CD4-positive, alpha-beta T cell treated with Interleukin-6 at 100 ng/mL for 8 hours (primary cell): ENCODE measurements at places on chromosomes 1 and 21.
A peak's percentile ranks its signal among the peaks of the same experiment; 100 is the strongest.

DNA sequence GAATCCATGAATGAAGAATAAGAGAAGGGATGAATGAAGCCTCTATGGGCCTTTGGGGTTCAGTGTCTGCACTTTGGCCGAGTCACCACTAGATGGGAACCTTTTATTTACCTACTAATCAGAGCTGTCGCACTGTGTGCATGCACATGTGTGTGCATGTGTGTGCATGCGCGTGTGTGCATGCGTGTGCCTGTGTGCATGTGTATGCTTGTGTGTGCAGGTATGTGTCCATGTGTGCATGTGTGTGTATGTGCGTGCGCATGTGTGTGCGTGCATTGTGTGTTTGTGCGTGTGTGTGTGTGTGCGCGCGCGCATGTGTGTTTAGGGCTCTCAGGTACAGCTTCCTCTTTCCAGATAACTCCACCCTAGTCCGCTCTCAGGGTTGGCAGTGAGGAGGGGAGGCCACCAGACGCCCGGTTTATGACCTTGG, 20.4 kb upstream of the UBXN10 start:
- no peak for DNase-seq

DNA sequence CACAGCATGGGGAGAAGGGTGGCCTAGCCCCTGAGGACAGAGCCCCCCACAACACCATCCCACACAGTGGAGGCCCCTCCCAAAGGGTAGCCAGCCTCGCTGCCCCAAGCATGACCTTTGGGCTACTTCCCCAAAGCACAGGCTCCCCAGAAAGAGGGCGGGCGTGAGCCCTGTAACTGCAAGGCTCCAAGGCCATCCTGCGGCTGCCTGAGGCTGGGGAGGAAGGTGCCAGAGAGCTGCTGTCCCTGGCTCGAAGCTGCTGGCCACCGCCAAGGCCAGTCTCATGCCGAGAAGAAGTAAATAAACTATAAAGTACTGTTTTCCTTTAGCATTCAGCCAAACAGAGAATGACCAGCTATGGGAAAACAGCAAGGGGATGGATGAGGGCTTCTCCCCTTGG, 27.5 kb downstream of the UBASH3A start:
- DNase-seq, result no peak

- DNase-seq, result no peak
Observed at GRCh38 chr1:156553860-156554485, 18.4 kb downstream of the IQGAP3 start.

GRCh38 chr21:28738882-28739281, 253.8 kb downstream of the LTN1 start:
- no peak for DNase-seq

GRCh38 chr1:11391886-11392285, 87.1 kb upstream of the DISP3 start:
- no peak for DNase-seq

GRCh38 chr1:152034654-152035538, 1.9 kb downstream of the S100A11 start:
- peak; percentile 68 for DNase-seq
